HT1080 (cell line): ENCODE measurements at places on chromosomes 6 and 20. TPM values are rescaled to one million over a fixed set of nuclear protein-coding genes. Genes with fewer than 3 reads are reported as not detected.

Gene DOP1A
- 6.8 and 9.4 TPM in 2 replicates for total RNA-seq

DNA sequence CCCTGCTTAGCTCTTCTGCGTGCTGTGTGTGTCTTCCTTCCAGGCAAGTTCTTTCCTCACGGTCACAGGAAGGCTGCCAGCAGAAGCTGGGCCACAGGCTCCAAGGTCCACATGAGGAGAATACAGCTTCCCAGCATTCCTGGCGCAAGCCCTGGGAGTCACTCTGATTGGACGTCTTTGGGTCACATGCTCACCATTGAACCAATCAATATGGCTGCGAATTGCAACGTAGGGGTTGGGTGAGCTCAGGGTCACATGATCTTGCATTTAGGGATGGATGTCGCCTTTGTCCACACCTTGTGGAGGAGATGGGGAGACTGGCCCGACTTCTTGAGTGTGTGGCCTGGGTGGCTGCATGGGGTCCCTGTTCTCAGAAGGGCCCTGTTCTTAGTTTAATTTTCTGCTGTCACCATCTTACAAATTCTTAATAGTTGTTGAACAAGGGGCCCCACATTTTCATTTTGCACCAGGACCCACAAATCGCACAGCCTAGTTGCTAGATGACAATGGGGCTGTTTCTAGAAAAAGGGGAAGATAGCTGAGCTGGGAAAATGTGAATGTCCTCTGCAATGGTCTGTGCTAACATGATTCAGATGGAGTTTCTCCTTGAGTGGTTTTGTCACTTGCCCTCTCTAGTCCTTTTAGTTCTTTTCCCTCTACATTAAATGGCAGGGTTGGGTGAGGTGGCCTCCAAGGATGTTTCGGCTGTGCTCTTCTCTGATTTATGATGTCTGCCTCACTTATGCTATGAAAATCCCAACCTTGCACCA, 149.6 kb downstream of the CDH26 start:
- DNase-seq = no peak

DNA sequence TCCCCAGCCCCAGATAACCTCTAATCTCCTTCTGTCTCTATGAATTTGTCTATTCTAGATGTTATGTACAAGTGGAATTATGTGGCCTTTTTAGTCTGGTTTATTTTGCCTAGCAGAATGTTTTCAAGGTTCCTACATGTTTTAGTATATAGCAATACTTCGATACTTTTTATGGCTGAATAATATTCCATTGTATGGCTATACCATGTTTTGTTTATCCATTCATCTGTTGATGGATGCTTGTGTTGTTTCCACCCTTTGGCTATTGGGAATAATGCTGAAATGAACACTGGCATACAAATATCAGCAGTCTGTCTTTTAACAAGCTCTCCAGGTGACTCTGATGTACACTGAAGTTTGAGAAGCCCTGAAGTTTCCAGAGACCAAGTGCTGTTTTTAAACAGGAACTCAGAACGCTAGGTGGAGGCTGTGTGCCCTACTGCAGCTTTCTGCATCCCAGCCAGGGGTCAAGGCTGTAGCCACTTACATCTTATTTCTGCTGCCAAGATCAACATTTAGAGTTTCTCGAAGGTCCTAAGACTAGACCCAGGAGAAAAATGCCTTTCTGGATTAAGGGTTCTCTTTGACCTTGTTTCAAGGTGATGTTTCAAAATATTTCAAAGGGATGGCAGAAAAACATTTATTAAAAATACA, 123.0 kb downstream of the SOBP start:
- no peak for DNase-seq

GRCh38 chr6:131954059-131954774, 3.0 kb upstream of the CCN2 start:
- DNase-seq = no peak

Gene GRM1
- 0.03 TPM in 1 of 2 replicates, not detected in the other for total RNA-seq

DNA sequence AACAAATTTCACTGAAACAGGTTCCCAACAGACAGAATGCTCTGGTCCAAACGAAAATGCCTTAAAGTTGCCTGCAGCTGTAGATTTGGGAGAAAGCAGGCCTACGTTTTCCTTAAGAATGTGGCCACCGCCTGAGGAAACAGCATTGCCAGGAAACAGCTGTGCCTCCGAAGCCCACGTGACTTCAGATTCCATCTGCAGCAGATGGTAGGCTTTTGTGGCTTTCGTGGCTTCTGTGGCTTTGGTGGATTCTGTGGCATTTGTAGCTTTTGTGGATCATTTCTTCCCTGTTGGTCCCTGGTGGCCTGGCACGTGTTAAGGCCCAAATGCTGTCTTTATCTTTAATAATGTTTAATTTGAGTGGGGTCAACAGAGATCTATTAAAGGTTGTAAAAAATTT, 222.9 kb downstream of the TTLL2 start:
- no peak for DNase-seq

GRCh38 chr20:10863337-10864060, 189.7 kb upstream of the JAG1 start:
- peak; percentile 84 for DNase-seq

Gene HLA-DOA
- not detected in 2 replicates for total RNA-seq

GRCh38 chr20:10965936-10966470, 292.2 kb upstream of the JAG1 start:
- DNase-seq = no peak

GRCh38 chr6:10278746-10279145, 136.1 kb downstream of the TFAP2A start:
- DNase-seq = no peak

- no peak for DNase-seq
Measured at GRCh38 chr20:18788021-18788420, 25.6 kb upstream of the SCP2D1 start.

- DNase-seq = no peak
Measured at GRCh38 chr20:59160389-59161115, 3.1 kb upstream of the ZNF831 start.

Gene FAM209B
- not detected in 2 replicates for total RNA-seq

- DNase-seq = no peak
Measured at GRCh38 chr6:168626046-168626602, 185.1 kb downstream of the SMOC2 start.

DNA sequence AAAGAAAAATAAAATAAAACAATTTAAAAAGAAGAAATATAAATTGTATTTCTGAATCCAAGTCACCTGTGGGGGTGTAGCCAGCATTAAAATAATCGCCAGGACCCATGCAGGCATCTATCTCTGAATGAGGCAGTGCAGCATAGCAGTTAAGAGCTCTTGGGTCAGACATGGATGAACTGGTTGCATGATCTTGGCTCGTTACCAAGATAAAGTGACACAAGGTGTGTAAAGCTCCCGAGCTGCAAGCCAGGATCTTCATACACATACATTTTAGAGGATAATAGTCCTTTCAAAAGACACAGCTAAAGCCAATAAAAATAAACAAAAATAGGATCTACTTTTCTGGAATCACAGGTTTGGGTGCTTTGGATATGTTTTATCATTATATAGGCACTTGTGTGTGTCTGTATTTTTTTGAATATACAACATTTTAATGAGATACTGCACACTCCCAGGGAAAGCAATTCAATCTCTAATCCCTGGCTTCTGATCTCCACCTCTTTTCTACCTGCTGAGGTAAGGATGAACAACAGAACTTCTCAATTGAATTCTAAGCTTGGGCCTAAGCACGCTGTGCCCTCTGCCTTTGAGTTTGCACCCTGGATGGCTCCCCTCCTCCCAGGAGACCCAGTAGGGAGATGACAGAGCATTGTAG, 8.9 kb downstream of the TRIM10 start:
- DNase-seq = no peak

Gene TENT5A
- total RNA-seq = 3.4 and 4.0 TPM in 2 replicates

Gene TNFRSF6B
- 5.9 and 7.2 TPM in 2 replicates for total RNA-seq

Gene TCFL5
- 9.6 and 14.3 TPM in 2 replicates for total RNA-seq

DNA sequence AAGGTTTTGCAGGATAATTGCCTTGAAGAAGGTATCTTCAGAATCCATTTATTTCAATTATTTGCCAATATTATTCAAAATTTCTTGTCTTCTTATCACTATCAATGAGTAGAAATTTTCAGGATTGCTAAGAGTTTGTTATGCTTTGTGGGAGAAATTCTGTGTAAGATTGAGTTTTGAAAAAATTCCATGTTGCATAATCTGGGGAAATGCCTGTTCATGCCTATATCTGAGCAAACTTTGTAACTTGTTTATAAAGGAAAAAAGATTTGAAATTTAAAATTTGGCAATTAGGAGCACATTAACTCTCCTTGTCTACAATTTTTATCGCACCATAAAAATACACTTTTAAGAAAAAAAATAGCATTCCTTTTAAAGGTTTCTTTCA, 39.8 kb upstream of the EDN1 start:
- DNase-seq = no peak

DNA sequence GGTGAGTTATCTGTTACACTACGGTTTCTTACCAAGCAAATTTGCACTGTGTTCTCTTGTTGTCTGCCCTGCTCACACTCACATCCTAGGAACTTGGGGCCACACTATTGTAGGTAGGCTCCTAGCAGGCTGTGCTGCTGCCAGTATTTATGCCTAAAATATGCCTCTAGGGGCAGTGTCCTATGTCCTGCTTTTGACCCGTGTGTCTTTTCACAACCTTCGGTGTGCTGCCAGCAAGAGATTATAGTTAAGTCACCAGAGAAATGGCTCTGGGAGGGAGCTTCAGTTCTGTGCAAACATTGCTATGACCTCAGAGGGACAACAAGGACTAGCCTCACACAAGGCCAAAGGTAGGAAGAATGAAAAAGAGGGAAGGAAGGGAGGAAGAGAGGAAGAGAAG, 8.9 kb upstream of the TAAR5 start:
- DNase-seq = peak; percentile 22

- DNase-seq = peak; percentile 10
Measured at GRCh38 chr6:160315310-160315709, 32.9 kb upstream of the SLC22A3 start.

DNA sequence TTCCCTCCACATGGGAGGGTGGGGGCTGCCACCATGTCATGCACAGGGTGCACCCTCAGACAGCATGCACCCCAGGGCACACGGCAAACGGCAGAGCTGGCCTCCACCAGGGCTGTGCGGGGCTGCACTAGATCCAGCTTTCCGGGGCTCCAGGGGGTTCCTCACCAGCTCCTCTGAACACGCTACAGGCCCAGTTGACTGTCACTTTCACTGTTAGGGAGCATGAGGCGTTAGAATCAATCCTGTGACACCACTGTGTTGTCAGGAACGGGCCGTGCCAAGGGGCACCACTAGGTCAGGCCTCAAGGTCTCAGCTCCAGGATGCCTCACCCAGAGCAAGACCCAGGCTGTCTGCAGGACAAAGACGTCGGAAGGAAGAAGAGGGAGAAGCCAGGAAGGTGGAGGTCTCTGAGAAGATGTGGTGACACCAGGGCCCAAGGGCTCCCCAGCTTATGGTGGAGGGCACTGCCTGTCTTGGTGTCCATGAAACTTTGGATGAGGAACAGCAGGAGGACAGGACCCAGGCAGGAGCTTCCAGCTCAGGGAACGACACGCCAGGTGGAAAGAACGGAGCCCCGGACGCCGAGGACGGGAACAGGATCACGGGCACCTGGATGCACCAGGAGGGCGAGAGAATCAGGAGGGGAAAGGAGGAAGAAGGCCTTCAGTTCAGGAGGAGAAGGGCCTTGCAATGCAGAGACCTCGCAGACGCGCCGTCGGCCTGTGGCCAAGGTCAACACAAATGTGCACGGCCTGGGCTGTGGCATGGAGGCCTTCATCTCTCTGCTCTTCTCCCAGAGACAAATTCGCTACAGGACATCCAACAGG, 49.5 kb downstream of the YTHDF1 start:
- no peak for DNase-seq

- DNase-seq = no peak
Measured at GRCh38 chr20:11350126-11351005, 567.3 kb upstream of the BTBD3 start.

Gene C6orf163
- total RNA-seq = 0.57 and 1.0 TPM in 2 replicates

DNA sequence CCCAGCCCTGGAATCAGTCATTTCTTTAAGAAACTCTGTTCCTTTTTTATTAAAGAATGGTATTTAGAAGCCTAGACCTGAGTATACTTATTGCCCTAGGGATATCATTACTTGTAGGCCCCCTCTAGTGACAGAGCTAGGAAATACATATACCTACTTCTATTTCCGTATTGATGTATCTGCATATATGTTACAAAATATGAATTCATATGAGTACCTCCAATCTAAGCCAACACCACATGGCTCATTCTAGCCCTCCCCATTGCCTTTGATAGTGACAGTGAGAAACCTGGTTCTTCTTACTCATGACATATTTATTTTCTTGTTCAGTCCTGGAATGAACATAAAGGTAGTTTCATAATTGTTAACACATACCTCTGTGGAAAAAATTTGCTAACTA, 137.2 kb downstream of the FARS2 start:
- DNase-seq = peak; percentile 29

DNA sequence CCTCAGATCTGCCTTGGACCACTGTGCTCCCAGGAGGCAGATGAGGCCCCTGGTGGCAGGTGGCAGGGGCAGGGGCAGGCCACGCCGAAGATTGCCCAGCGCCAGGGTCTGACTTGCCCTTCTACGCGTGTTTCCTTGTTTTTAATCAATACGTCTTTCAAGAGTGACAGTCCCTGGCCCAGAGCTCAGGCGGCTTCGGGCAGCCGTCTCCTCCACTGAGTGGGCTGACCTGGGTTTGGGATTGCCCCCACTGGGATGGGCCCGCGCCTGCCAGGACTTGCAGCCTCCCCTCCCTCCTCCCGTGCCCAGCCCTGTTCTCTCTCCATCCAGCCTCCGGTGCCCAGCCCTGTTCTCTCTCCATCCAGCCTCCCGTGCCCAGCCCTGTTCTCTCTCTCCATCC, 21.2 kb downstream of the FRMD1 start:
- no peak for DNase-seq

GRCh38 chr20:19121463-19121862, 91.0 kb upstream of the SLC24A3 start:
- no peak for DNase-seq

Gene TSBP1
- not detected in 2 replicates for total RNA-seq

DNA sequence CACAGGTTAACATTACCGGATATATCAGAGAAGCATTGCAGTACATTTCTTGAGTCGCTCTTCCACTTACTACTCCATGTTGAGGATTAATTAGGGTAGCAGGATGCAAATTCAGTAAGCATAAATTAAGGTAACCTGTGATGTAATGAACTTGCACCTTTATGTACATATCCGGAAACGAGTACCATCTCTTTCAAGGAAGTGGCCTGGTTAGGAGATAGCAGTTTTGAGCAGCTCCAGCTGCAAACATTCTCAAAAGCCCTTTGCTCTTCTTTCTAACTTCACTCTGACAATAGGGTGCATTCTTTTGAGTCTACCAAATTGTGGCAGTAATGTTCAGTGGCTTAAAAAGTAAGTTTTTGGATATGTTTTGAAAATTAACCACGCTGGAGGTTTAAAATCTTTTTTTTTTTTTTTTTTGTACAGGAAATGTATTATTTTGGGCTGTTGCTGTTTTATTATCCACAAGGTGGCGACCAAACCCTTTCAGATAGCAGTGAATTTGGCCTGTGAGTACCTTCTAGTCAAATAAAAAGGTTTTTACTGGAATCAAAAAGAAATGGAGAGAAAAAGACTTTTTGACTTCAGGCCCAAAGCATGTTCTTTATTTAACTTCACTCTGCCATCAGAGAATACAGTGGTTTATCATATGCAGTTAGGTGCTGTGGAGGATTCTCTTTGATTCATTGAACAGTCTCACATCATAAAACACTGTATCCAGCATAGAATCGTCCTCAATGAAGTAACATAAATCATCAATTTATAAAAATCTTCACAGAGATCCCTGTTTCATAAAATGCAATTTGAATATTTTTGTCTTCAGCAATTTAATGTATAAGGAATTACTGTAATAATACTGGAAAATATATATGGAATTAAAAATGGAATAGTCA, 8.9 kb downstream of the FAM217B start:
- peak; percentile 43 for DNase-seq

- no peak for DNase-seq
Measured at GRCh38 chr6:145502416-145502815, 232.9 kb downstream of the EPM2A start.

Gene GABRR1
- total RNA-seq = not detected in 2 replicates

- DNase-seq = no peak
Measured at GRCh38 chr20:25544734-25545133, 40.6 kb downstream of the NINL start.

Gene EMILIN3
- not detected in 2 replicates for total RNA-seq
